ENCODE measurements at places on chromosomes 4 and X.

DNA sequence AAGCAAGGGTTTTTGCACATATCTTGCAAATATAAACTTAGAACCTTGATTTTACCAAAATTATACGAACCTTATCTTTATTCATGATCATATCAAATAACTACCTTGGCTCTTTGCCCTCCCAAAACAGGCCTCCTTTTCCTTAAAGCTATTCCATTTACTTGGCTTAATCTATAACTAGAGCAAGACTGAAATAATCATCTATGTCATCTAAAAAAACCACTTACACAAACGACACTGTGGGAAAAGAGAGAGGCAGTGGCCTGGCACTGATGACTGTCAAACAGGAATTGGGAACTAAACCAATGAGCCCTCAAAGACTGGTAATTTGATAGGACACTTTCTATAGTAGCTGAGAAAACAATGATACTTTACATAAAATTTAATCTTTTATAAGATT lies 11.7 kb upstream of the PTPN13 start:
- DNase-seq: no peak

DNA sequence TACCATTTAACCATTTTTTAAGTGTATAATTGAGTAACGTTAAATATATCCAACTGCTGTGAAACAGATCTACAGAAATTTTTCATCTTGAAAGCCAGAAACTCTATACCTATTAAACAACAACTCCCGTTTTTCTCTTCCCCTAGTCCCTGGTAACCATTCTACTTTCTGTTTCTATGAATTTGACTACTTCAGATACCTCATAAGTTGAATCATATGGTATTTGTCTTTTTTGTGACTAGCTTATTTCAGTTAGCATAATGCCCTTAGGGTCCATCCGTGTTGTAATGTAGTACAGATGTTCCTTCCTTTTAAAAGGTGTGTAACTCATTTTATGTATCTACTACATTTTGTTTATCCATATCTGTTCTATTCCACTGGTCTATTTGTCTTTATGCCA lies 48.7 kb downstream of the STAG2 start:
- DNase-seq: no peak

DNA sequence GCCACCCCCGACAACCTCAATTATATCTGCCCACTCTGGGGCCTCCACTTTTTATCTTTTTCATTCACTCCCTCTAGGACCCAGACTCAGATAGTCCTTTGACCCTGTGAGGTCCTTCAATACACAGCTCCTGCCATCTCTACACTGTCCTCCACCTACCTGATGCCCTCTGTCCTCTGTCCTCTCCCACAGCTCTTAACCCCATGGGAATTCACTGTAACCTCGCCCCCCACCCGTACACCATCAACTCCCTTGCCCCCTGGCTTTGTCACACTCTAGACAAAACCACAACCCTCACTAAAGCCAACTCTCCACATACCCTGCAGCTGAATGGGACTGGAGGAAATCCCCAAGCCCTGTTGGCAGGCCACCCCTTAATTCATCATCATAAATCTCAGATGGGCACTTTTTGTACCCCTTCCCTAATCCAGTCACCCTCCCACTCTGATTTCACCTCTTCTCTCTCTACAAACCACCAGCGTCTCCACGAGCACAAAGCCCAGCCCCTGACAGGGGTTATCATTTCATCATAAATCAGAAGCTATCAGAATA lies 52.3 kb upstream of the ENPP6 start:
- DNase-seq: no peak

DNA sequence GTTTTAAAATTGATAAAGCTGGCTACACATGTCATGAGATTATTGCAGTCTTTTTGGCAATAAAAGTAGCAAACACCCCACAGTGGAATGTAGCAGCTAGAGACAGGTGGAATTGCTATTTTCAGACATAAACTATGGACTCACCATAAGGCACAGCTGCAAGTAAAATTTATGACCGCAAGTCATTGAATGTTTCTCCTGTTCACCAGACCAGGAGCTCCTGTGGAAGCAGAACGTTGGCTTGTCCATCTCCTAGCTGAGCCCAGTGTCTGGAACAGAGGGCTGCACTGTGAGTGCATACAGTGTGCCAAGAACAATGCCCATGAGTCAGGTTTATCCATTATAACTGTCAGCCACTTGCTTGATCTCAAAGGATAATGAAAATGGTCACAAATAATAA lies 538.2 kb downstream of the INPP4B start:
- DNase-seq: peak; percentile 3

GRCh38 chr4:113613503-113613902 lies 148.0 kb downstream of the CAMK2D start:
- DNase-seq: no peak

DNA sequence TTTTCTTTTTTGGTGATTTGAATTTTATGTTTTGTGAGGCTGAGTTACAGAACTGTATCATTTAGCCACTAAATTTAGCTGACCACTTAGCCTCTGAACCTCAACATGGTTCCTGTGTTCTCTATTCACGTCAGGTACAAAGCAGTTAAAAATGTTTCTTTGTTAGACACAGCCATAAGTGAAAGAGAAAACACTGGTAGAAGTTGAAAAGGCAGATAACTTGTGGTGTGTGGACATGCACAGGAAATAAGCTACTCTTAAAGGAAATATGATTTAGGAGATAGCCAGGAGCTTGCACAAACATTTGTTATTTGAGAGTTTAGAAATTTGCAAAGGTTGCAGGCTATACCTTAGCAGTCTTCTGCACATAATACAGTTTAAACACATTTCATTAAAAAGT lies 171.0 kb upstream of the RPS6KA3 start:
- DNase-seq: no peak

DNA sequence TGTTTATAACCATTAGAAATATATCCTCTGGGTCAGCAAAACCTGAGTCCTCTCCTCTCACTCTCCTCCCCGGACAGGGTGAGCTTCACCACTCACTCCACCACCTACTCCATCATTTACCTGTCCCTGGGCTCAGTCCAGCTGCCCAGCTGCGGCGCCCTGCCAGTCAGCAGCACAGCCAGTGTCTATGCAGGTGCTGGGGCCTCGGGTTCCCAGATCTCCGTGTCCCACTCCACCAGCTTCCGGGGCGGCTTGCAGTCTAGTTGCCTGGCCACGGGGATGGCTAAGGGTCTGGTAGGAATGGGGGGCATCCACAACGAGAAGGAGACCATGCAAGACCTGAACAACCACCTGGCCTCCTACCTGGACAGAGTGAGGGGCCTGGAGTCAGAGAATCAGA lies 662.2 kb upstream of the ACTRT1 start:
- DNase-seq: no peak

- DNase-seq: peak; percentile 62
Measured at GRCh38 chr4:86497131-86497530, 97.0 kb upstream of the PTPN13 start.

DNA sequence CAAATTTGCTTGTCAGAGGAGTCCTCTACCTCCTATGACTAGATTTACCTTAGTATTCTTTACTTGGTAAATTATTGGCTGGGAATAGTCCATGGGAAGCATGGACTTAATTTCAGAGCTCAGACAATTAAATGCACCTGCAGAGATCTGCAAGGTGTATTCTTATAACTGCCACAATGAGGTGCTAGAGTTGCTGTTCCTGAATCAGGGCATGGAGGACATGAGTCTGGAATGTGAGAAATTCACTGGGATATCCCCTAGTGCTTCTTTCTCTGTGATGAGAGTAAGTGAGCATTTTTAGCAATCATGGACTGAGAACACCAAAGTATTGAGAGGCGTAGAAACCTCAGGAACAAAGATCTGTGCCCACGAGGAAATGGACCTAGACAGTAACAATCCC lies 32.9 kb upstream of the GRID2 start:
- no peak for DNase-seq

DNA sequence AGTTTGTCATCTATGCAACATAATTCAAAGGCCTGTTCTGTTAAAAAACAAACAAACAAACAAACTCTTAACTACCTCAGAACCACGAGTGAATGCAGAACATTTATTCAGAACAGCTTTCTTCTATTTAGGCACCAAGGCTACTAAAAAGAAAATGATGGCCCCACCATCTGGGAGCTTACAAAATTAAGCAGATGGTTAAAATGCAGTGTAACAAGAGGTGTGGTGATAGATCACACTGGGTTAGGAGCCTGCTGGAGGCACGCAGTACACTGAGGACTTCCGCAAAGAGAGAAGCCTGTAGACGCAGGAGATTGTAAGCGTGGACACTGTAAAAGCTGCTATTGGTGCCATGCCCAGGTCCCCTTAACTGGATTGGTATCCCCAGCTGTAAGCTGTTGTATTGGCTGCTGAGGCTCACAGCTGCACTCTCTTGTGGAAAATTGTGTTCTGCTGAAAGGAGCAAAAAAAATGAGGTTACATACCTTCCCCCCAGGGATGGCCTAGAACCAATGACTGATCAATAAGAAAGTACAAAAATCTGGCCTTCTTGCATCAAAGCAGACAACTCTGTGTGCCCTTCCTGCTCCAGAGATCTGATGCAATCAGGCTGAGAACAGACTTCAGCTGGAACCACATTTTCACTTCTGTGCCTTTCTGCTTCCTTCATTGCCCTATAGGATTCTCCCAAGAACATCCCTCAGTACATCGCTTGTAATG lies 60.0 kb downstream of the SHROOM3 start:
- no peak for DNase-seq

DNA sequence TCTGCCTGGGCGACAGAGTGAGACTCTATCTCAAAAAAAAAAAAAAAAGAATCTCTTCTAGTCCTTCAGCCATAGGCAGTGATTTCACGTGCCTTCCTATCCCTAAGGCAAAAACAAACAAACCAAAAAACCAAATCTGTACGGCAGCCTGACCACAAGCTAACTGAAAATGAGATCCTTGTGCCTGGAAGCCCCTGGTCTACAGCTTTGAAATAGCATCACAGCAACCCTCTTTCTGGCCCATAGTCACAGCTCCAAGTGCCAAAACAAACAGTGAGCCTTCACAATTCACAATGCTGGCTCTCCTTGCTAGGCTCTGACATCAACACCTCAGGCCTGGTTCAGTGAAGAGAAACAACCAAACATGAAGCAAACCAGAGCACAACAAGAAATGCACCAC lies 46.1 kb downstream of the TMEM150C start:
- peak; percentile 95 for DNase-seq

DNA sequence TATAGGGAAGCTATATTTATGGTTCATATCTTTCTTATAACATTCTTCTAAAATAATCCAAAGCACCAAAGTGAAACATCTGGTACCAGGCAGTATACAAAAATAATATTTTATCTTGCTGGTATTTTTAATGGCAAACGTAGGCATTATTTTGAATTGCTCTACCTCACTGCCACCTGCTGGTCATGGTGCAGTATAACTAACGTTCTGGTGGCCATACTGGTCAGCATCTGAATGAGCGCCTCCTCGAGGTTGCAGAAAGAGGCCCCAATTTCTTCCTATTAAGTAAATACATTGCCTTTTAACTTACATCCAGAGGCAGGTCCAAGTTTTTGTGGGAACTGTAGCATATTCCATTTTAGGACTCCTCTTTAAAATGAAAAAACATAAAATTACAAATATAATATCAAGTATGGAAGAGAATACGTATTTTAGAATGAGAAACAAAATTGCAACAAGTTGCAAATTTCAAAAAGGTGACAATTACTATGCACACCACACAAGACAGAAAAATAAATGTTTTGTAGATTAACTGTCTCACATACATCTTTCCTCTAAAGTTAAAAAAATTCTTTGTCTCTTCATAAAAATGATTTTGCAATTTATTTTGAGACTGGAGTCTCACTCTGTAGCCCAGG lies 22.9 kb upstream of the CWH43 start:
- DNase-seq: peak; percentile 78

GRCh38 chrX:110316351-110317060 lies 1.4 kb downstream of the AMMECR1 start:
- DNase-seq: peak; percentile 19

DNA sequence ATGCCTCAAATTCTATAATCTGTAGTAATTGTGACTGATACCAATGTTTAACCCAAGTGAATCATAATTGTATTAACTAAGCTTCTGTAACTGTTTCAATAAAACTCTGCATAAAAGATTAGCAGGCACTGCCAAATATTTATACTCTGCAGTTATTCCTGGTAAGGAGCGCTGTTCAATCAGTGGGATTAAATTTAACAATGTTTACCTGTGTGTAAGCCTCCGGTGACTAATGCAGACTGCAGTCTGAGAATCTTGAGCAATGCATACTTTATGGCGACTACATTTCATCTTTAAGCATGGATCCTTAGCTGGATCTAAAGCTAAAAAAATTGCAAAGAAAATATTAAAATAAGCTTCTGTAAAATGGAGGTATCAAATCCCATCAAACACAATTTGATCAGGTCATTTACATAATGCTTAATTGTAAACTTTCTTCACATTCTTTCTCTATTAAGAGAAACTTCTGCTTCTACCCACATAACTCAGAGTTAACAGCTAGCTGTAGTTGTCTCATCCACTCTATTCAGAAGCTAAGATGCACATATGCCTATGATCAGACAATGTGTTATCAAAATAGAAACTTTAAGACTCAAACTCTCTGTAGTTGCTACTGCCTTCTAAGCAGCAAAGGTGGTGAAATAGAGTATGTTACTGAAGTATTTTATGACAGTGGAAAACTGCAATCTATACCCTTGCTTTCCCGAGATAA lies 234.0 kb downstream of the SPOCK3 start:
- DNase-seq: no peak

DNA sequence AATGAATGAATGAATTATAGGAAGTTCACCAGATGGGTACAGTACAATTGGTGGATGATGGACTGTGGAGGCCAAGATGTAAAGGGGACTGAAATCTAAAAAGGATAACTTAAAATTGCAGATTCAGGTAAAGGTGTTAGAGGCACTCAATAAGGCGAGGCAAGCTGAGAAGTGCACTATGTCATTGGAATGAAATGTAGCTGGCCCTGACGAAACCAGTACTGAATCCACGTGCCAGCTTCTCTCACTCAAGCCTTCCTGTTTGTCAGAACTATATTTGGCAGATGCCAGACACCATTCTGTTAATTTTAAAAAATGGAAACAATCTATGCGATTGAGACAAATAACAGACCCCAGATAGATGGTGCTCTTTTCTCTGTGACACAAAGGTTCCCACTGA lies 1039.1 kb upstream of the TENM3 start:
- DNase-seq: no peak

- DNase-seq: no peak
Measured at GRCh38 chr4:79298484-79298883, 27.4 kb downstream of the NAA11 start.

DNA sequence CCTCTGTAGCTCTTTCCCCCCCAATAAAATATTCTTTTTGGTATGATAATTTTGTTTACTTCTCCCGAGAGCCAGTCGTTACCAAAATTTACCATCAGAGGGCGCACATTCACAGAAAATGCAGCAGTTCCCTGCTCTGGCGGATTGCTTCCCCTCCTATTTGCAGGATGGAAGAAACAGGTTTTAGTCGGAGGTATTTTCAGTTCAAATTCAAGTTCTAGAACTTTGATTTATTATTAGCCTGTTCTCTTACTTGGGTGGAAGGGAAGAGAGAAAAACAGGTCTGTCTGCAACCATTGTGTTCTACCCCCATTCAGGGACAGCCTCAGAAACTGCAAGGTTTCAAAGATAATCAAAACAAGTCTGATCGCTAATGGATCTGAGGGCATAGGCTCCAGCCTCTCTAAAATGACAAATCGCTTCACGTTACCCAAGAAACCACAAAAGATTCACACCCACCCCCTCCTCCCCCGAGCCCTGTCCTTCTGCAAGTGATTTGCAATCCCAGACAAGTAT lies 263.8 kb upstream of the RPS6KA3 start:
- DNase-seq: peak; percentile 55

Measured in globus pallidus (tissue), 1 donor.